Stromal cell of bone marrow (primary cell): ENCODE measurements at places on chromosomes 4 and X.

DNA sequence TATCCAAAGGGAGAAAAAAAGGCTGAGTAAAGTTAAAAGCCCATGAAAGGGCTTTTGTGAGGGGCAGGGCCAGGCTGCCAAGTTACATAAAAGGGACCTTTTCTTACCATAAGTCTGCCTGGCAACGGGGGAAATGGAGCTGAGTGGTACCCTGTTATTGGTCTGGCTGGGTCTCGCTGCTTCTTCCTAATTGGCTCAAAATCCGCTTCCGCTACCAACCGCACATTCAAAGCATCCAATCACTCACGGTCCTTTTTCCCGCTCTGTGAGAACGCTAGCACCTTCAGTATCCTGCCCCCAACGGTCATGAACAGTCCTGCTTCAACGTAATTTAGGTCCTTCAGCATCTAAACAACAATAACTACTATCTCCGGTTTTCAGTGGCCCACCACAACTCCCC, 611 bp downstream of the TEX11 start:
- no peak for DNase-seq

DNA sequence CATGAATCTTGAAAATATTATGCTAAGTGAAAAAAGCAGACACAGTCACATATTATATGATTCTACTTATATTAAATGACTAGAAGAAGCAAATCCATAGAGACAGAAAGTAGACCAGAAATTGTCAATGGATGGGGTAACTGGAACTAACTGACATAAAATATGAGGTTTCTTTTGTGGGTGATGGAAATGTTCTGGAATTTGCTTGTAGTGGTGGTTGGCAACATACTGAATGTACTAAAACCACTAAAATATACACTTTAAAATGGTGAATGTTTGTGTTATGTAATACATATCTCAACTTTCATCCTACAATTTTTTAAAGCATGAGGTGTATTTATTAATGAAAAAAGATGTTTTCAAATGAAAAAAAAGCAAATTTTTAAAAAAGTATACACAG, 14.7 kb downstream of the CNOT6L start:
- no peak for DNase-seq

- no peak for DNase-seq
Measured at GRCh38 chr4:173651651-173652282, 121.7 kb upstream of the HAND2 start.

- DNase-seq, result no peak
Measured at GRCh38 chr4:153295131-153295755, 49.2 kb upstream of the MND1 start.

DNA sequence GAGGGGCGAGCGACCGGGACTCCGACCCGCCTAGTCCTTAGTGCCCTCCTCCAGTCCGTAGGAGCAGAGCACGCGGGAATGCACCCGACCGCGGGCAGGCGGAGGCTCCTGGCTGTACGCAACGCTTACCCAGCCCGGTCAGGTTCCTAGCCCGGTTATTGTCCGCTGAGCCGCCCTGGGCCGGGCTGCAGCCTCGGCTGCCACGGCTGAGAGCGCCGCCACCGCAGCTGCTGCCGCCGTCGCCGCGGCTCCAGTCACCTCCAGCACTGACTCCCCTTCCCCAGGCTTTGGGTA, at the start of gene AMER1:
Gene AMER1, minus strand, starts transcription at position 268 of the 294 bp plus-strand sequence. CDS start 12,422 bp downstream, outside the sequence.
- DNase-seq, result no peak

DNA sequence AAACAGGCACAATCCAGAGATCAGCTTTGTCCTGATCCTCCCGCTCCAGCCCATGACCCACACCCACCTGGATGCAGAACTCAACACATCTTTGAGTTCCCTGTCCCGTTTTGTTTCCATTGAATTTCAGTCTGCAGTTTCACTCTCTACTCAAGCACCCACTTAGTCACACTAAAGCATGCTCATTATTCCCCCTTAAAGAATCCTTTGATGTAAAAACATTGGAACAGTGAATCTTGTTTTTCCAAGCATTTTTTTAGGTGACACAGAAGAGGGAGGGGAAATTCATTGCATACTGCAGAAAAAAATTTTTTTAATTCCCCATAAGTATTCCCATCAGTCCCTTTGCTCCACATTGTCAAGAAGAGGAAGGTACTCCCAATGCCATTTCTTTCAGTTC, 249.7 kb upstream of the TTC29 start:
- DNase-seq, result no peak

- DNase-seq, result peak; percentile 83
Measured at GRCh38 chrX:703866-704265, 73.3 kb downstream of the SHOX start.

- peak; percentile 4 for DNase-seq
Measured at GRCh38 chrX:22165732-22166457, 106.8 kb upstream of the CBLL2 start.

DNA sequence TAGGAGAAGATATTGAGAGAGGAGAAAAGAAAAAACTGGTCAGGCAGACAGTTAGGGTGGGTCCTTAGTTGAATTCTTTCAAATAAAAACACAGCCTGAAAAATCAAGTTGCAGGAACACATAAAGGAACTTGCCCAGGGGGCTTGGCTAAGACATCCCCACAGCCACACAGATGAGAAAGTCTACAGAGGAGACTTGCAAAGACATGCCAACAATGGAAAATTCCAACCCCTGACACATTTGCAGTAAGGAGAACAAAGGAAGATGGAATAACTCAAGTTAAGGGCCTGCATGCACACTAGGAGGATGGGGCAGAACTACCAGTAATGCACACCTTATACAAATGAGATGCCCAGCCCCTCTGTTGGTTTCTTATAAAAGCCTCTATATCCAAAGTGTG, 197.6 kb downstream of the CPXCR1 start:
- no peak for DNase-seq

DNA sequence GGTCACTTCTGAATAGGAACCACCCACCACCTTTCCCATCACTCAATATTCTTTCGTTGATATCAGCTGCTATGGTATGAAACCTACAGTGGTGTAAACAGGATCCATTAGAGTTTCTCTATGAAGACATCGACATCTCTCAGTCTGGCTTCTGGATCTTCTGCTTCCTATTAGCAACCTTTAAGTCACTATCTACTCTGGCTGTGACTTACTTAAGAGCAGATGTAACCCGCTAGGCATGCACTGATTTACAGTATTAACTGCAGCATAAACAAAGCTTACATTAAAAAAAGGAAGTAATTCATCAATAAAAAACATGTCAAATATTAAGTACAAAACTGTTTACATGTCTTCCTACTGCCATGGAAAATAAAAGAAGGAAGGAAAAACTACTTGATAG, 96.4 kb downstream of the ANAPC10 start:
- no peak for DNase-seq

- DNase-seq, result no peak
Measured at GRCh38 chrX:110317061-110317819, 645 bp downstream of the AMMECR1 start.
